ENCODE measurements at places on chromosomes 7 and 10.
A peak's percentile ranks its signal among the peaks of the same experiment; 100 is the strongest.

DNA sequence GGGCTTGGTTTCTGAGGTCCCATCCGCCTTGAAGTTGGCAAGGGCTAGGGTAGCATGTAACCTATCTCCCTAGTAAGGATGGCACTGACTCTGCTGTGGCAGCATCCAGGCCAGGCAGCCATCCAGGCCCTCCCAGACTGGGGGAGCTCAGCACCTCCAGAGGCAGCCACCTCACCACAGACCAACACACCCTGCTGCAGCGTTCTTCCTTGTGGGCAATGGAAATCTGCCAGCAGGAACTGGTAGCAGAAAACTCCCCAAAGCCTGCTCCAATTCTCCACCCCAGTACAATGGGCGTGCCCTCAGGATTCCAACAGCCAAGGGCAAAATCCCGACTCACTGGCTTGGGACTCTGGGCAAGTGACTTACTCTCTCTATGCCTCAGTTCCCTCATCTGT is 27.5 kb downstream of the DLG5 start:
- DNase-seq, result no peak

- no peak for DNase-seq
Measured at GRCh38 chr10:7335977-7336376, 74.9 kb downstream of the SFMBT2 start.

- DNase-seq, result no peak
Measured at GRCh38 chr10:73585327-73585726, 5.8 kb downstream of the USP54 start.

DNA sequence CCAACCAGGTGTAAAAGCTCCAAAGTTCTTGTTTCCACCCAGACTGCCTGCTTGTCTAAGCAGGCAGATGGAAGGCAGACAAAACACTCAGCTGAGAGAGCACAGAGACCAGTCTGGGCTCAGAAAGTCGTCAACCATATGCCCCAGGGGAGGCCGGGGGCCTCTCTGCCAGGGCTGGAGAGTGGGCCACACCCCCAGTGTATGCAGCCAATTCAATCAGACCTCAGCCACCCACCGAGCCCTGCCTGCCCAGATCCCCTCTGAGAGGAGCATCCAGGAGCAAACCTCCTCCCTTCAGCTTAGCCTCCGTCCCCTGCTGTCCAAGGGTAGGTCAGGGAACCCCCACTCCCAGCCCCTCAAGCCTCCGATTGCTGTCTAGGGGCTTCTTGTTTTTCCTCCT is 196.3 kb downstream of the LSM5 start:
- DNase-seq, result no peak

DNA sequence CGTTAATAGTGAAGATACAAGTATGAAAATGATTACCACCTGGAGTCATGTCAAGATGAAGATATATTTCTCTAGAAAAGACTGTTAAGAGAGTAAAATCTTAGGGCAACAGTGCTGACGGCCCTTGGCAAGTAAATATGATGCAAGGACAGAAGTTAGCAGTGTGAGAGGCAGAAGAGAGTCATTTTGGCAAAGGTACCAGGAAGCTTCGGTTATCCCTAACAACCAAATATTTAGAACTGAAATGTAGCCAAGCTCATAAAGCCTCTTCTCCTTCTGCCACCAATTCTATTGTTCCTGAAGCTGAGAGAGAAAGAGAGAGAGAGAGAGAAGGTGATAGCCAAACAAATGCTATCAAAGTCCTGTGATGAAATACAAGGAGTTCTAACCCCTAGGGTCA is 109.6 kb downstream of the MACC1 start:
- no peak for DNase-seq

DNA sequence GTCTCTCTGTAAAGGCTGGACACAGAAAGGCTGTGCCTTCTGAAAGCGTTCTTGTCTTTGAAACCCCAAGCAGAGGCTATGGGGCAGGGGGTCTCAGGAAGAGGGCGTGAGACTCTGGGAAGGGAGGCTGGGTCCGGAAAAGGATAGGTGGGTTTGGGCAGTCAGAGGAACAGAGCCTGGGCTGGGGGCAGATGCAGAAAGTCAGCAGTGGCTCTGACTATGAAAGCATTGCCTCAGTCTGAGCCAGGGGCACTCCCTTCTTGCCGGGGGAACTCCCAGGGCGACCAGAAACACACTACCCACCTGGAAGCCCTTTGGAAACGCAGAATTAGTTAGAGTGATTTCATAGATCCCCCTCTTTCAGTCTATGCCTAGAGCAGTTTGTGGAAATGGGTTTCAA is 72.0 kb downstream of the VWA2 start:
- DNase-seq, result no peak

DNA sequence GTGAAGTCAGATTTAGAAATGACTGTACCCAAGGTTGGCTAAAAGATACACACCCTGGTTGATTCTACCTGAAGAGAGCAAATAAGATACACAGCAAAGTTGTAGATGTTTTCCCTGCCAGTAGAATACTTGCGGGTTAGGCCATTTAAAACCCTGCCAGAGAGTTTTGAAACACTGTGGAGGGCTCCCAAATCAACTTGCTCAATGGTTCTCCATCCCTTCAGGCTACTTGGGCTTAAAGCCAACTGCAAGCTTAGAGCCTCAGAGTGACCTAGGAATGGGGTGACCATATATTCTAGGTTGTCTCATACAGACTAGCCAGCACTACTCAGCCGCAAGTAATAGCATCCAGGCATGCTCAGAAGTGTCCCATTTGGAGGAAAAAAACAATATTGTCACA is 10.0 kb downstream of the CAV1 start:
- no peak for DNase-seq

DNA sequence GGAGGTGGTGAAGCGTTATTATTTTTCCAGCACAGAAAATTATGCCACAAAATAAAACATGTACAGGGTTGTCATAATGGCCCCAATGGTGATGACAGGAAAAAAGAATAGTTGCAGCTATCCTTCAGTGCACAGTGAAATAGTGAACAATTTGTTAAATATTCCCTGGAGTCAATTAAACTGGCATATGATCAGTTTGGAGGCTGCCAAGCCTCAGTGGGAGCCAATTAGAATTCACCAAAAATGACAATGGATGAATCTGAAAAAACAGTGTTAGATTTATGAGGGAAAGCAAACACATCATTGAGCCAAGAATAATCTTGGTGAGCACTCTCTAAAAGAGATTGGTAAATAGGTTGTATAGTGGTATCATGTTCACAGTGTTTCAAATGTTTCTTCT is 146.3 kb downstream of the OTUD1 start:
- DNase-seq, result no peak

GRCh38 chr7:39045231-39045630 is 67.5 kb downstream of the POU6F2 start:
- no peak for DNase-seq

- DNase-seq, result no peak
Measured at GRCh38 chr7:128000854-128001265, 30.4 kb downstream of the LRRC4 start.

GRCh38 chr7:112080441-112080840 is 125.8 kb downstream of the DOCK4 start:
- no peak for DNase-seq

GRCh38 chr10:47101196-47101595 is 190.0 kb downstream of the PTPN20 start:
- peak; percentile 93 for DNase-seq

DNA sequence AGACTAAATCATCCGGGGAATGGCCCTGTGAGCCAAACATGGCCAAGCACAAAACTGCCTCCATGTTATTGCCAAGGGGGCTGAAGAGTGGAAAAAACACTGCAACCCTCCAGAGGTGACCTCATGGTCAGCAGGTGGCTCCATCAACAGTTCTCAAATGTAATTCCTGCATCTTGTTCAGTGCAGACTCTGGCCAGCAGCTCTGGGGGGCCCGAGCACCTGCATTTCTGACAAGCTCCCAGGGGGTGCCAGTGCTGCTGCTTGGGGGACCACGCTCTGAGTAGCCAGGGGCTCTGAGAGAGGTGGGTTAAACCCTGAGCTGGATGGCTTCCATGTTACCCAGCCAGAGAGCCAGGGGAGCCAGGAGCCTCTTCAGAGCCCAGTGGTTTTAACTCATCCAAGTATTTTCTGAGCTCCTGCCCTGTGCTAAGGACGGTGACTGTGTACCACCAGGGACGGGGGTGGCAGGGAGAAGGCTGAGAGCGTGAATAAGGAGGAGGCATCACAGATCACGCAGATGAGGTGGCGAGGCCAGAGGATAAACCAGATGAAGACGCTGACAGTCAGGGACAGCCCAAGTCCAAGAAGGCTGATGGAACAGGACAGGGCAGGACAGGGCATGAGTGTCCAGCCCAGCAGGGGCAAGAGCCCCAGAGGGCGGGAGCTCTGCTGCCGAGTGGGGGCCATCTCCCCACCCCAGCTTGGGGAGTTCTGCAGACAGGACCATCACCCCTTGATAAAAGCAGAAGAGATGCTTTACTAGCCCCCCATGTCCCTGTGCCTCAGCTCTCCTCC is 52.9 kb downstream of the CLEC2L start:
- DNase-seq, result peak; percentile 67

DNA sequence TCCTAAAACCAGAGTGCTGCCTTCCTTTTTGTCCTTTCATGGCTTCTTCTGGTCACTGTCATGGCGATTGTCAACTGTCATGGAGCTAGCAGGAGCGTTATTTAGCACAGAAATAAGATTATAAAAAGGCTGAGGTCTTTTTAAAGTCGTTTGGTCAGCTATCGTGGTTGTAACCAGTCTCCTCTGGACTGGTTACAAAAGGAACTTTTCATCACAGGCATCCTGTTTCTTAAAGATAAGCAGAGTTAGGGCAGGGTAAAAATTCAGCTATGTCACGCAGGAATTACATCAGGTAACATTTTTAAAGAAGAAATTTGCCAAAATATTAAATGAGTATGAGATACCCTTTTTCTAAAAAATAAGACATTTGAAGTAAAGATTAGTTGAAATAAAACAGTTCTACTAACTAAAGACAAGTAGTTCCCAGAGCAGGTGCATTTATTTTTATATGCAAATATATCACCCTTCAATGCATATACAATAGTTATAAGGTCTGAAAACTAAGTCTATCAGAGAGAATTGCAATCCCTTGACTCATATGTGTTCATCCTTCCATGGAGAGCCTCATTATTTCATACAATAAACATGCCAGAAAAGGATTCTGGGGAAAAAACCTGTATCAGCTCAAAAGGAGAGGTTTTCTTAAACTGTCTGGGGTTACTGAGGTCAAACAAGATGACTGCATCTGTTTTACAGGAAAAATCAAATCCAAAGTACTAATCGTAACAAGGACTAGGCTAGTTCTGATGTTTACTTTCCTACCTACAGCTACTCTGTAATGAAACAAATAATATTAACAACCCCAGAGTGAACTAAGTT is 20.9 kb downstream of the FAM24A start:
- no peak for DNase-seq

DNA sequence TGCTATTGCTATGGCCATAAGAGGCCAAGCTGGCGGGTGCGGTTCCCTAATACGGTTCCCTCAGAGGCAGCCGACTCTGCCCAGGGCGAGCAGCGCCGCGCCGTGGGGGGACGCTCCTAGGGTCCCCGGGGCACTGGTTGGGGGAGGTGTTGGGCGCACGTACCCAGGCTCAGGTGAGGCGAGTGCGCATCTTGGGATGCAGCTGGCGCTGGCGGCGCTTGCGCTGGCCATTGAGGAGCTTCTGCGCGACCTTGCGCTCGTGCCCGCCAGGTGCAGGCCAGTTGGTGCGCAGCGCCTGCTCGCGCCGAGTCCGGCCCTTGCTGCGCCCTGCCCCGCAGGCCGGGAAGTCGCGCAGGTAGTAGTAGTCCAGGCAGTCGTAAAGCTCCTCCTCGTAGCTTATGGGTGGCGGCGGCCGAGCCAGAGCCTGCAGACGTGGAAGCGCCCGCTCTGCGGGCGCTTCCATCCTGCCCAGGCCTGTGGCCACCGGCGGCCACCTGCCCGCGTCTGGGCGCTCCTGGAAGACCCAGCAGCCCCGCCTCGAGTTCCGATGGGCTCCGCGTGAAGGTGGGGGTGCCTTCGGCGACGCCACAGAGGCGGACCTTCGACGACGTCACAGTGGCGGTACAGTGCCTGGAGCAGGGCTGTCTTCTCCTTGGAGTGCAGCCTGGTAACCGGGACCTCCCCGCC is at the start of gene NUPR2:
TSS of gene NUPR2 (minus strand) at position 566 of the 687 bp plus-strand sequence. CDS start at position 463, 103 bp downstream.
- no peak for DNase-seq

DNA sequence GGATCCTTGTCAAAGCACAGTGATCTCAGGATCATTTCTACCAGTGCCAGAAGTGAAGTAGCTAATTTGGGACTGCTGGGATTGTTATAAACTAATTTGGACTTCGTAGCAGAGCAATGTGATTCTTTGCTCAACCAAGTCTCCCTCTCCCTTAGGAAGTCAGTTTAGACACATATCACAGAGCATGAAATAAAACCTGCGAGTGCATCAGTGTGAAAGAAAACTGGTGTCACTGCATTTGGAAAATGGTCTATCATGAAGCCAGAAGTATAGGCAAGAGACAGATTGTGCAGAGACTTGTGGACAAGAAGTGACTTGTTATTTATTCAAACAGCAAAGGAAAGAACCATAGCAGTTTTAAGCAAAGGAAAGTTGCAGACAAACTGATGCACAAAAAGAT is 560.5 kb upstream of the NRG3 start:
- no peak for DNase-seq

- DNase-seq, result no peak
Measured at GRCh38 chr10:96986200-96986856, 154.2 kb downstream of the LCOR start.

DNA sequence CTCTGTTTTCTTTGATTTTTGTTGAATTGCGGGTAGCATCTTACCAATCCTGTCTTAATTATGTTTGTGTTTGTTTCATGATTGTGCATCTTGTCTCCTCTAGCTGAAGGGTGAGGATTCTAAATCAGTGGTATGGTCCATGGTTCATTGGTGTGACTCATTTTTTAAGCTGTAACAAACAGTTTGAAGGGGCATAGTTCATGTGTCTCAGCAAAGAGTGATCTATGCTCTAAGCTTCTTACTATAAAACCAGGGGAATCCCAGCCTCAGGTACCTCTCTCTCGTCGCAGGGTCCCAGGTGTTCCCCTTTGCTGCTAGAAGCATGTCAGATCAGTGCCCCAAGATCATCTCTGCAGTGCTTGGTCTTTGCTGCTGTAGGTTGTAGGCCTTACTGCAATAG is 100.1 kb downstream of the OTUD1 start:
- no peak for DNase-seq

GRCh38 chr7:72467237-72467636 is 55.1 kb upstream of the CALN1 start:
- DNase-seq, result peak; percentile 85

DNA sequence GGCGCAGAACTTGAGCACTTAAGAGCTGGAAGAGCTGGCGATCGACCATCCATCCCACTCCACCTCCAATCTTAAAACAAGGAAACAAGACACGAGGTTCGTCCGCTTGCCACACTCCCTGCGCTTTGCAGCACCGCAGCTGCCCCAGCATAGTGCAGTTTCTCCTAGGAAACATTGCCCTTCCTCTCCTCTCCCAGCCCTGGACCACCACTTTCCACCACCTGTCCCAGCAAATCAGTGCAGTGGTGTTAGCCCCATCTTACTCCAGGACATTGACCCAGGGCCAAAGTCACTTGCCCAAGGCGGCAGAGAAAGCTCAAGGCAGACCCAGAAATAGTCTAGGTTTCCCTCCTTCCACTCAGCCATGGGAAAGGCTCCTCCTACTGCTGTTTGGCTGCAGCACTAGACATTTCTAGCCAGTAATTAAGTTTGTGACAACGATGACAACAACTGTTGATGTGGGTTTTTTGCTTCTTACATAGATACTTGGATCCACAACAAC is 1.5 kb upstream of the PARD3 start:
- no peak for DNase-seq

- DNase-seq, result no peak
Measured at GRCh38 chr7:41694495-41694894, 8.4 kb downstream of the INHBA start.

GRCh38 chr10:54904833-54905232 is 103.8 kb upstream of the PCDH15 start:
- no peak for DNase-seq

GRCh38 chr7:155383756-155384491 is 74.0 kb upstream of the EN2 start:
- DNase-seq, result no peak

GRCh38 chr10:3655528-3655927 is 129.5 kb downstream of the KLF6 start:
- no peak for DNase-seq

All from vagina (tissue), 2 donors.